ENCODE measurements at places on chromosomes 6 and 20. TPM values are rescaled to one million over a fixed set of nuclear protein-coding genes. Genes with fewer than 3 reads are reported as not detected.
A peak's percentile ranks its signal among the peaks of the same experiment; 100 is the strongest.

DNA sequence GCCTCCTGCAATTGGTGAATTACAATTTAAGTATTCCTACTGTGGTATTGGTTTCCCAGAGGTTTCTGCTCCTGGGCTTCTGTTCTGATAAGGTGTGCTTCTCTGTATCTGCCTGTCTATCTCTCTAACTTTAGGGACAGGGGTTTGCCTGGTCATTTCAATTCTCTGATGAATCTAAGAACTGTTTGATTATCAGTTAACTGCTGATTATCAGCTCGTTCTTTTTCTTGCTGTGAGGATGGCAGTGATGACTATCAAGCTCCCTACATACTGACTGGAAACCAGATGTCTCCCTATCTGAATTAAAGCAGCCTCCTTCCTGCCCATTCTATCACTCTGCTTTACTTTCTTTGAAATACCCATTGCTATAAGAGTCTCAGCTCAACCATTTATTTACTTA, 120.5 kb downstream of the INSM1 start:
- no peak for ATAC-seq

DNA sequence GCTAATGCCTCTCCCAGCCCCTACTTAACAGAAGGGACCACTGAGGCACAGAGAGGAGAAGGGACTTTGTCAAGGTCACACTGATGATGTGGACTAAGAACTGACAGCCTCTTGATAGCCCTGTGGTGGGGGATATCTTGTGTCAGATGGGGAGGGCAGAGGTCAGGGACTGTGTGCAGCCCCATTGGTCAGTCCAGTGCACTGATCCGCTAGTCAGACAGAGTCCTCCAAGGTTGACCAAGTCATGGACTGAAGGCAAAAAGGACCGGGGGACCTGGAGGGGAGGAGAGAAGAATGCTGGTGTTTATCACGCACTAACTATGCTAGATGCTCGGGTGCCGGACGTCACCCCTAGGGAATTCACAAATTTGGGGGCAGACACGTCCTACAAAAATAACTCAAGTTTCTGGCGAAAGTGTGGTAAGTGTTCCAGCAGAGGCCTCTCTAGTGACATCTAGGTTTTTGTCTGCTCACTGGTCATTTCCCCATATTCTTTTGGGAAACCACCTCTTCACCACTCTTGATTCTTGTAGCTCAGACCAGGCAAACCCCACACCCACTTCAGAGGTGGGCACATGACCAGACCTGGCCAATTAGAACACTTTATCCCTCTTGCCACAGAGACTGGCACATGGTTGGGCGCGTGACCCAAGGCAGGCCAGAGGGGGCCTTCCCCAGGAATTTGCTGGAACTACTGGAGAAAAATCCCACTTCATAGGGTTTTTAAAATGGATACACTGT, 21.0 kb downstream of the TCF15 start:
- peak; percentile 55 for ATAC-seq

DNA sequence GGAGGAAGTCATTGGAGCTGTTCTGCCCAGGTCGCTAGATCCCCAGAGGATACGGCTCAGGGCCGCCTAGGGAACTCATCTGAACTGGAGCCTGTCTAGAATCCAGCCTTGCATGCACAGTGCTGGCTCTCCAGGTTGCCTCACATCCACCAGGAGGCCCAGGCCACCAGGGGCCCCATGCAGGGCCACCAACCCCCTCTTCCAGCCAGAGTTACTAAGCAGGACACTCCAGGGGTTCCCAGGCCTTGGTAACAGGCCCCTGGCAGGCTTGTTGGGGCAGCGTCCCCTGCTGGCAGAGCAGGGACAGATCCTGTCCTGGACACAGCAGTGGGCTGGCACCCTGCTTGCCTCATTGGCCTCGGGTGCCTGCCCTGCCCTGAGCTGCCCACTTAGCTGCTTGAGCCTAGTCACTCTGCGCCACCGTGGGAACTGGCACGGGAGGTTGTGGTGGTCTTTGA, 35.3 kb downstream of the EFCAB8 start:
- ATAC-seq = peak; percentile 91

GRCh38 chr20:13322621-13323020, 101.5 kb downstream of the ISM1 start:
- ATAC-seq = no peak

DNA sequence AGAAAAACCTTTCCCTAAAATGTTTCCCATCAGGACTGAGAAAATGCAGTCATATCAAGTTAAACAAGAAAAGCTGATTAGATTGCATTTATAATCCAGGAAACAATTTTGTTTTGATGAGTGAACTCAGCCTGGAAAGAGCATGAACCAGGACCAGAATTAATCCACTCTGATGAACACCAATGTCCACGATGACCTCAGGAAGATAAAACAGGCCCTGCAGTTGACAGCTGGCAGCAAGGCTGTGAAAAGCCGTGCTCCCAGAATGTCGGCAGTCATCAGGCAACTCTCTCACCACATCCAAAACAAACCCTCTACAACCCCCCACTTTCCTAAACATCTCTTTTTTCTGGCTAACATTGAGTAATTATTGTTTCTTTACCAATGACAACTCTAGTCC, 74.0 kb upstream of the PROKR2 start:
- ATAC-seq = no peak

- no peak for ATAC-seq
These were observed 179.8 kb downstream of the GMPR start for GRCh38 chr6:16418151-16418550.

DNA sequence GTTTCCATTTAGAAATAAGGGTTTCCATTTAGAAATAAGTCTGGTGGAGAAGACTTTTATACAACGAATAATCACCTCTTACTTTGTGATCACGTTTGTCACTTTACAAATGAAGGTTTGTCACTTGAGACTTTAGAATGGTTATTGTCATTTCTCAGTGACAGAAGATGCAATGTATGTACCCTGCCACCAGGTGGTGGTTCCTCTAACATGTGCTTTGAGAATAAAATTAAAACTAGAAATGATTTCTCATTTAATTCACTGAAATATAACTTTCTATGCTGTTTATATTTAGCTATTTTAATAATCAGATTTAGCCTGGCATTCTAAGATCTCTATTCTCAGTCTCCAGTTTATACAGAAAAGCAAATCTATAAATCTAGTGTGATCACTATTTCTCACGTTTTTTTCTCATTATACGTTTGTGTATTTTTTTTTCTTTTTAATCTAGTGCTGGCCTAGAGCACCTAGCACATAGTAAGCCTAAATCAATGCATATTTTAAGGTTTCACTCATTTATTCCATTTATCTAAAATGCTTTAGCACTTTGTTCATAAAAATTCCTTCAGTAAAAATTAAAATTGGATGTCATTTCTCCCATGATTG, 57.4 kb upstream of the TFAP2D start:
- no peak for ATAC-seq

The UST gene
- total RNA-seq = 8.6 TPM

The PANK2 gene
- total RNA-seq = 40.7 TPM
